Effector memory CD4-positive, alpha-beta T cell (primary cell): ENCODE measurements at places on chromosomes 4 and X.
A peak's percentile ranks its signal among the peaks of the same experiment; 100 is the strongest.

- DNase-seq, result no peak
These were observed 327.1 kb downstream of the PAPSS1 start for GRCh38 chr4:107392951-107393350.

GRCh38 chr4:22754116-22754515 is 61.4 kb downstream of the GBA3 start:
- no peak for DNase-seq

GRCh38 chrX:15718283-15718970 is 19.6 kb upstream of the CA5B start:
- no peak for DNase-seq

DNA sequence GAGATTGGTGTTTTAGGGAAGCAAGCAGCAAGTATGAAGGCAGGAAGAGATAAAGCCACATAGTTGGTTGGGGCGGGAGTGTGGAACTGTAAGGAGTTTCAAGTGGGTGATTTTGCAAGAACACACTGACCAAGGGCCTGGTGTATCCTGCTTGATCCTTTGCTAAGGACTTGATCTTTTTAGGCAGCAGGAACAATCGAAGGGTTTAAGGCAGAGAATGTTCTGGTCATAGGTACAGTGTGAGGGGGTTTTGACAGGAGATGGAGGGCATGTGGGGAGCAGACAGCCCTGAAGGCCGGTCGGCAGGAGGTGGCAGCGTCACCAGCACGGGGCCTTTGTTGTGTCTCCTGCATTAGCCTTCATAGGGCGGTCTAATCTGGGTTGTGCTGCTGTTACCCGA is 54.7 kb downstream of the FAM193A start:
- DNase-seq, result no peak

DNA sequence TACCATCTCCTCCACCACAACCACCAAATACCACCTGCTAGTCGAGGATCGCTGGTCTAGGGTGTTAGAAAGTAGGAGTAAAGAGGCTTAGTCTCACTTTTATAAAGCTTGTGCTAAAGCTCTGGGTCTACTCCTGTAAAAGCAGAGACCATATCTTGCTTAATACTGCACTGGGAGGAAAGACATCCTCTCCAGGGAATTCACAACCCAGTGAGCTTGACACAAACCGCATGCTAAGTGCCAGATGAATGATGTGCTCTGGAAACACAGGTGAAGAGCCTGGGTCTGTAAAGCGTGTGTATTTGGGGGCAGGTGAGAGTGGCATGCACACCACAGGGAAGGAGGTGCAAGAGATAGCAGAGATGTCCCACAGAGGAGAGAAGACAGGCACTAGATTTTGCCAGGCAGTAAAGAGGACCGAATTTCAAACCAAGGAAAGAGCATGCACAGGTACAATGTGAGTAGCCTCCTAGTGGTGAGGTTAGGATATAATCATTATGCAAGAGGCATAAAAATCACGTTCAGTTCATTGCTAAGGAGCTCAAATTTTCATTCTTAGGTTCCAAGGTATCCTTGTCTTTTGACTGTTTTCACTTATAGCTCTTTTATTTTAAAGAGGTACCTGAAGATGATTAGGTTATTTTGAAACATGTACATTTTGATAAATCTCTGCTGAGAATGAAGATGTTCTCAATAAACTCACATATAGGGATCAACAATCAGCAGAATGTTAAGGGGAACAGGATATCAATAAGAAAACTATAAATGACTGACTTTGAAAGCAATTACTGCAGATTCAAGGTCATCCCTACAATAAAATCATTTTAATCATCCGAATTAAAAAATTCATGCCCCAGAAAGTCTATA is 20.7 kb downstream of the TAPT1 start:
- DNase-seq, result no peak

- no peak for DNase-seq
These were observed 88.6 kb downstream of the CENPC start for GRCh38 chr4:67456577-67457196.

DNA sequence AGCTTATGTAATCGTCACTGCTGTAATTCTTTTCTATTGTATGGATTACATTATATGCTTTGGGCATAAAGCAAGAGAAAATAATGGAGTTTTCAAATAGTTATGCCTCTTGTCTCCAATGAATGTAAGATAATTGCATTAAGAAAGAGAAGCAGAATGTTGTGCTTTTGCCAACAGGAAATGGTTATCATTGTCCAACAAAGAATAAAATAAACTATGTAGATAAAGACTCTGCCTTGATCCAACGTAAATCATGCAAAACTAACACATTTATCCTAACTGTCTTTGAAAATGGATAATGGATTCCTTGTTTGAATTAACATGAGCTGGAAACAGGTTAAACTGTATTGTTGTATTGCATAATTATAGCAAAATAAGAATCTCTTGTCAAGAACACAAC is 1709.0 kb downstream of the PCDH7 start:
- DNase-seq, result no peak

DNA sequence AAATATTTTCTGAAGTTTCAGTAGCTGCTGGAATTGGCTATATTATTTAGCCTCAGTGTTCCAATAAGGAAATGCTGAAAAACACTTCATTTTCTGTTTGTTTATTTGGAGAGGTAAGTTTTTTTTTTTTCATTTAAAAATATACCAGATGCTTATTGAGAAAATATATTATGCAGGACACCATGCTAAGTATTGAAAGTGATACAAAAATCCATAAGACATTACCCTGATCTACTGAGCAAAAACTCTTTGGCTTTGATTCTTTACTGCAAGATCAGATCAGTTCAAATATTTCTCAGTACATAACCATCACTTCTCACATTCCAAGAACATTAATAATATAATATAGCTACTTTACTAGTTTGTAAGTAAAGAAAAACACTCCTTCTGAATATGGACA is 123.4 kb upstream of the PACRGL start:
- no peak for DNase-seq

GRCh38 chr4:121273191-121273590 is 107.6 kb downstream of the QRFPR start:
- no peak for DNase-seq

DNA sequence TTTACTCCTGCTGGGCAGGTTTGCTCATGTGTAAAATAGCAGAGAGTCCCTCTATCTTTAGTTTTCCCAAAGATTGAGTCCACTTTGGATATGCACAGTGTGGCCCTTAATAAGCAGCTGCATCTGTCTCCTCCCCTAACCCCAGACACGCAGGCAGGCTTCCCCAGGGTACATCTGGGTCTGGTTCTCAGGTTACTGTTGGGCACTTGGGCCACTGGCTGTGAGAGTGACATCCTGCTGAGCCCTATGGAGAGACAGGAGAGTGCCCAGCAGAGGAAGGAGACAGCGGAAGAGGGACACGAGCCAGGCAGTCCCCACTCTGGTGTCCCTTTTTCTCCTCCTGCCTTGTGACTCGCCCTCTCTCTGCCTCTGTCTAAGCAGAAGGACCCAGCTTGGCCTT is 16.0 kb downstream of the XK start:
- no peak for DNase-seq

GRCh38 chrX:16459008-16459407 is 190.9 kb upstream of the S100G start:
- no peak for DNase-seq

- DNase-seq, result no peak
These were observed 56.2 kb downstream of the GPRIN3 start for GRCh38 chr4:89251396-89251795.

DNA sequence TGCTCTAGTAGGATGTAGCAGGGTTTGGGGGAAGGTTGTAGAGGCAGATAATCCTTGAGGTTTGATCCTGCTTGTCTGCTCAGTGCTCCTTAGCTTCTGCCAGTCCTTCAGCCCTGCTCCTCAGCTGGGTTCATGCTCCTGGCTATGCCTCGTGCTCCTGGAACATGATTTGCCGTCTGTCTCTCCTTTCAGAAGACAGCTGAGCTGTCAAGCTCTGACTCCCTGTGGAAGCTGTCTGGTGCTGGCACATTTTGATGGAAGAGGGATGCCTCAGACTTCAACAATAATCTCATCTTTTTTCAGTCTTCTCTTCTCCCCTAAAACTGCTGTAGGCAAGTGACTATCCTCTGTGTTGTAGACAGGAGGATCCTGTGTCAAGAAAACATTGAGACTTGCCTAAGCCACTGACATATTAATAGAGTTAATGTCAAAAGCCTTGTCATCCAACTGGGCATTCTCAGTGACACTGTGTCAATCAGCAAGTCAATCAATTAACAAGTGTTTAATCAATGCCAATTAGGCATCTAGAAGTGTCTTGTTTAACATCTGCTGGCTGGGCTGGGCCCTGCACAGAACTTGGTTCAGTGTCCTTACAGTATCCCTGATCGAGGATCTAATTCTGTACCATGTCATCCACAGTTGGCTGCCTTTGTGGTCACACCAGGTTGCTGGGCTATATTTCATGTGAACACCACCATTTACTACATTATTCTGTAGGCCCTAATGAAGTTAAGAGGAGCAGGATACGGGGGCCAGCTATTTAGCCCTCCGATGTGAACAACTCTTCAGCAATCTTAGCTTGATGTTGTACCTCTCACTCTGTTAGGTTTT is 96.7 kb downstream of the SYNPO2 start:
- no peak for DNase-seq

- DNase-seq, result no peak
These were observed 3.5 kb upstream of the DDX60L start for GRCh38 chr4:168483811-168484210.

- DNase-seq, result peak; percentile 49
These were observed 12.9 kb downstream of the STIM2 start for GRCh38 chr4:26873391-26874026.

GRCh38 chr4:46648088-46648744 is 258.3 kb upstream of the GABRA2 start:
- no peak for DNase-seq

DNA sequence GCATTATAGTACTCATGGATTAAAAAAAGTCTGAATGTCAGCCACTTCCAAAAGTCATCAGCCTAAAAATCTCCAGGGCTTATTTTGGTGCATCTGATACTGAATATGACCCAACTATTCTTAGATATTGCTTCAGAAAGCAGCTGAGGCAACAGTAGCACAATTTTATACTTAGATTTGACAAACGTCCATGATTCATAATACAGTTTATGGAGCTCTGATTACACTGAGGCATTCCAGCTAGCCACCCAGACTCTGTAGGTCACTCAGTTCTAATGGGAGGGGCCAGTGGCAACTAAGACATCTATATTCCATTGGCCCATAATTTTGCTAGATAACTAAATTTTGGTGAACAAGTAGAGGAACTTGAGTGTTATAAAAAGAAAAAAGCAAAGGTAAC is 10.3 kb downstream of the SPATA4 start:
- no peak for DNase-seq

DNA sequence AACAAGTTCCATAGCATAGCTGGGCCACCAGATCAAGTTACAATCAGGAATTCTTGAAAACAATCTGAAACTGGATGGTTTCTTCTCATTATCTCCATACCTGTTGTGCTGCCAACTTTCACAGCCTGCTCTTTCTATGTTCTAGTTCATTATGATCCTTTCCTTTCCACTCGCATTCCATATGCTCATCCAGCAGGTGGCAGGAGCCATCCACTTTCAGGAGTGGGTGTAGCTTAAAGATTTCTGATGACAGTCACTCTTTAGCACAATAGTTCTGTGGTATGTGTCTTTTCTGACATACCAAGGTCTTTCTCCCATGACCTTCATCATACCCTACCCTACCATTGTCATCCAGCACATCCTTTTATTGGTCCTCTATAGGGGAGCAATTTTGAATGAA is 46.4 kb downstream of the PAGE2 start:
- no peak for DNase-seq

GRCh38 chr4:178165251-178165950 is 723.2 kb upstream of the AGA start:
- no peak for DNase-seq

GRCh38 chr4:180057891-180058671 is 2185.1 kb upstream of the TENM3 start:
- DNase-seq, result no peak

- no peak for DNase-seq
These were observed 141.0 kb downstream of the MTNR1A start for GRCh38 chr4:186414390-186414789.

DNA sequence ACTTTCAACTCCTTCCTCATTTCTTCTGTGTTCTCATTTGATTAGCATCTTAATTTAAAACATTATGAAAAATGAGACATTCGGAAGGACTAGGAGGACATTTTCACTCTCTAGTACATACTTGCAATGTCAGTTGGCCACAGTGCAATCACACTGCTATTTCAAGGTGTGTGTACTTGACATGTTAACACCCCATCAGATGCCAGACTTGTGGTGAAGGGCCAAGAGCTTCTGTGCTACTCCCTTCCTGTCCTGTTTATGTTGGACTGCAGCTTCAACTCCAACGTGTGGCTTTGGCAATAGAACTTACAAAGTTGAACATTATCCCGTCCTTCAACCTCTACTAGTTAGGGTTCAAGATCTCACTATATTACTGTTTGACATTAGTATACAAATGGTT is 221.0 kb downstream of the PALLD start:
- no peak for DNase-seq

- no peak for DNase-seq
These were observed 17.1 kb downstream of the FBXO8 start for GRCh38 chr4:174266416-174266815.

DNA sequence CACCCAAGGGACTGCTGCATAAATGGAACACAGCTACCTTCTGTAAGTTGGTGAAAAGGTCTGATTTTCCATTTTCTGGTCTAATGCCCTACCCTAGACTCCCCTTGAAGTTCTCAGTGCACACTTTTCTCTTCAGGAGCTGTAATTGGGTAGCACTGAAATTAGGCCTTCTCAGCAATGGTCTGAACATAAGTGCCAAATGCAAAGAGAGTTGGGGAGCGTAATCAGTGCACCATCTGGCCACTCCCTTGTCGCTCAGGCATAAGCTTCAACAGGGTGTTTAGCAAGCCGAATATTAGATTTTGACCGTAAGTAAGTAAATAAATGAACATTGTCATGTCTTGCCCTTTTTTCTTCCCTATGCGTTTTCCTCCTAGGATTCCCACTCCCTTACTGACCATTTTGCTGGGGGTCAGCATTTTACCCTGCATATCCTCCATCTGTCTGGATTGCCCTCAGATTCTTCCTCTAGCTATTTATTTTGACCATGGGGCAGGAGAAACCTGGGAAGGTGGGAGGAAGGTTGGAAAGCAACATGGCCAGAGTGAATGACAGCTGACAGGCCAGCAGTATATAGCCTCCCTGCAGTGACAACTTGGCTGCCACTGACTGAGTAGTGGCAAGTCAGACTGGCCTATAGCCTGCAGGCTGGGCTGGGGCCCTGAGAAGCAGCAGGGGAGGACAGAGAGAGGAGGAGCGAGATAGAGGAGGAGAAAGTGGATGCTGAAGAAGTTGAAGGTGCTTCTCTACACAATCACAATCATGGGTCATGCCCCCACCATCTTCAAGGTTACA is 2.7 kb downstream of the NHSL2 start:
- DNase-seq, result no peak

- no peak for DNase-seq
These were observed 27.5 kb upstream of the VBP1 start for GRCh38 chrX:155188786-155189185.

DNA sequence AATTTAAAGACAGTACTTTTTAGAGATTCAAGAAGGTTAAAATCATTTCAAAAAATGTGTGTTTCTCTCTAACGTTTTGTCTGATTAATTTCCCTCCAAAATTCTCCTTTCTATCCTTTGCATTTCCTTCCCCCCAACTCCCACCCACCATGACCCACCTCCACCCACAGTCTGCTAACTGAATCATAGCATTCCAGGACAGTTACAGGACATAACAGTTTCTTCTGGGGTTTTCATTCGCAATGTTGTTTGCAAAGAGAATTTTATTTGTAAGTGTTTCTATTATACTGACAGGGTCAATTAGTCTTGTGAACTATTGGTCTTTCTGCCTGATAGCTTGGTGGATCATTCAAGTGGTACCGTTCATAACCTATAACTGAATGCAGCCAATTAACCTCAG is 53.7 kb downstream of the ANAPC10 start:
- DNase-seq, result no peak

- no peak for DNase-seq
These were observed 44.9 kb upstream of the NAP1L5 start for GRCh38 chr4:88742561-88742960.
